ENCODE measurements at places on chromosomes 5 and 9. TPM values are rescaled to one million over a fixed set of nuclear protein-coding genes. Genes with fewer than 3 reads are reported as not detected.

GRCh38 chr5:140481758-140482157, 65.7 kb upstream of the EIF4EBP3 start:
- no peak for DNase-seq

- no peak for DNase-seq
These were observed 14.2 kb downstream of the PTPN3 start for GRCh38 chr9:109483744-109484429.

Gene SHB
- 1.6 TPM for total RNA-seq

Gene CDC20B
- 0.21 TPM for total RNA-seq

Gene PCDHB12
- total RNA-seq = 0.42 TPM

Gene BAAT
- total RNA-seq = 0.85 TPM

Gene PCDHGA7
- total RNA-seq = 0.71 TPM

Data from SK-MEL-5 (cell line).